ENCODE measurements at places on chromosomes 7 and 10.

DNA sequence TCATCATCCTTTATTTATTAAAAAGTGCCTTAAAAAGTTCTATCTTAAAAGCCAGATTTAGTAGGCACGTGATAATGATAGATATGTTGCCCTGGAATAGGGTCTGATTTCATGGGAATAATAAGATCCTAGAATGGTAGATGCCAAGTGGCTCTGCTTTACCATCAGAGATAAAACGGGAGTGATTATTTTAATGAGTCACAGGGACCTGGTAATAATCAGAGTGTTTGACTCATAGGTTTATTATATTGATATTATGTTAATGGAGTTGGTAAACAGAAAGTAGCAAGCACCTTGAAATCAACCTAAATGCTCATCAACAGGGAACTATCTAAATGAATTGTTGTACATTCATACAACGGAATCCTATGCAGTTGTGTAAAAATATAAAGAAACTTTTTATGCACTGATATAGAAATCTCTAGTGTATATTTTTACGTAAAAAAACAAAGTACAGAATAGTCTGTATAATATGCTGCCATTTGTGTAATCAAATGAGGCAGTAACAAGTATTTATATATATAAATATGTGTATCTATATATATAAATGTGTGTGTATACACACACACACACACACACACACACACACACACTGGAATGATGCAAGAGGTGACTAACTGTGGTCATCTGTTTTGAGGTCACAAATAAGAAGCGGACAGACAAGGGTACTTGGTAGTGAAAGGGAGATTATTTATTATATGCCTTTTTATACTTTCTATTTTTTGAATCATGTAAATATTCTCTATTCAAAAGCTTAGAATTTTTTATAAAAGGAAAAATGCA lies 78.6 kb upstream of the DYNC1I1 start:
- DNase-seq, result no peak

- DNase-seq, result no peak
Observed at GRCh38 chr10:90328896-90329295, 528.9 kb downstream of the HTR7 start.

GRCh38 chr7:139714163-139714901 lies 63.5 kb downstream of the HIPK2 start:
- no peak for DNase-seq

GRCh38 chr7:147595042-147595441 lies 995.5 kb upstream of the C7orf33 start:
- DNase-seq, result no peak

DNA sequence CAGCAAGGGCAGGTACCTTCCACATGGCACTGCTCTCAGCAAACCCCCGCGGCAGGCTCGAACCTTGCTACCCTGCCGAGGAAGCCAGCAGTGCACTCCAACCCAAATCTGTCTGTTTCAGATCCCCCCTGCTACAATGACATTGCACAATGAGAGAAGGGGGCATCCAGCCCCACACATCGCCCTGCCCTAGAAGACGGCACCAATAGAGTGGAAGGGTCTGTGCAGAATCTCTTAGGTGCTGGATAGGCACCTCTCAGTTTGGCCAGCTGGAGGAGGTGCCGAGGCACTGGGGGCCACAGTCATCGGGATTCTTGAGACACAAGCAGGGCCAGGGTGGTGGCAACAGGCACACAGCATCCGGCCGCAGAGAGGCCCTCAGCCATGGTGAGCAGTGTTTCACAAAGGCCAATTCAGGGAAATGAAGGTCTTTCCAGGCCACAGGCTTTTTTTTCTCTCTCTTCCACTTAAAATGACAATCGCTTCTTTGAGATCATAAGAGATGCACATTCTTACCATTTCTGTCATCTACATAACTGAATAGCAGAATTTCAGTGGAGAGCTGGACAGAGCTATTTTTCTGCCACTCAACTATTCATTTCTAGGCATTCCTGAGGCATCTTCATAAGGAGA lies 281.3 kb downstream of the TNS3 start:
- no peak for DNase-seq
